GM12865 (cell line): ENCODE measurements at places on chromosomes 7 and 10.

DNA sequence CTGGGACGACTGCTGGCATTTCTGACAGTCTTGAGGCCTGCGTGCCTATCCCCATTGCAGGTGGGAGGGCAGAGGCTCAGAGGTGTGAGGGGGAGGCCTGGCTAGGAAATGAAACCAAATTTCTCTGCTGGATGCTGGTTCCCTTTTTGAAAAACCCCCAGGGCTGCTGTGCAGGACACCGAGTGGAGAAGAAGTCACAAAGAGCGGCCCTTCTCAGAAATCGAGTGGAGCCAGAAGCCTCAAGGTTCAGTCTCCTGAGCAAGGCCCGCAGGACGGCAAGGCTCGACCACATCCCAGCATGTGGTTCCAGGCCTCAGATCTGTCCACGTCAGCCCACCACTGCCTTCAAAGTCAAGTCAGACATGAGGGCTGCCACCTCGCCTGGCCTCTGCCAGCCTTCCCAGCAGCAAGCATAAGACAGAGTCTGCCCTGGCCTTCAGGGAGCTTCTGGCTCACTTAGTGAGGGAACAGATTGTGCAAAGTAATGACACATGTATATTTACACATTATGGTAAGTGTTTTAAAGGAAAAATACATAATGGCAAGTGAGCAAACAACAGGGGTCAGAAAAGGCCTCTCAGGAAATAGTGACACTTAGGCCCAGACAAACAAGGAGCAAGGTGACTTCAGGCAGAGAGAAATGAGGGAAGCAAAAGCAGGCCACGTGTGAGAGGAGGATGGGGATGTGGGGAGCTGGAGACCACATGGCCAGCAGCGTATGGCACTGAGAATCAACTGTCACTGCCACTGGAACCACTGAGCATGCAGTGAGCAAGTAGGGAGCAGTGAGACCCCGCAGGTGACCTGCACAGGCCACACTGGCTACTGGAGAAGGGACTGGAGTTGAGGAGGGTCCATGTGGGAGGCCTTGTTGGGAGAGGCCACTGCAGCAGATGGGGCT is 86.7 kb downstream of the ARHGAP22 start:
- no peak for DNase-seq

GRCh38 chr10:65566906-65567305 is 1358.9 kb upstream of the LRRTM3 start:
- DNase-seq = no peak

DNA sequence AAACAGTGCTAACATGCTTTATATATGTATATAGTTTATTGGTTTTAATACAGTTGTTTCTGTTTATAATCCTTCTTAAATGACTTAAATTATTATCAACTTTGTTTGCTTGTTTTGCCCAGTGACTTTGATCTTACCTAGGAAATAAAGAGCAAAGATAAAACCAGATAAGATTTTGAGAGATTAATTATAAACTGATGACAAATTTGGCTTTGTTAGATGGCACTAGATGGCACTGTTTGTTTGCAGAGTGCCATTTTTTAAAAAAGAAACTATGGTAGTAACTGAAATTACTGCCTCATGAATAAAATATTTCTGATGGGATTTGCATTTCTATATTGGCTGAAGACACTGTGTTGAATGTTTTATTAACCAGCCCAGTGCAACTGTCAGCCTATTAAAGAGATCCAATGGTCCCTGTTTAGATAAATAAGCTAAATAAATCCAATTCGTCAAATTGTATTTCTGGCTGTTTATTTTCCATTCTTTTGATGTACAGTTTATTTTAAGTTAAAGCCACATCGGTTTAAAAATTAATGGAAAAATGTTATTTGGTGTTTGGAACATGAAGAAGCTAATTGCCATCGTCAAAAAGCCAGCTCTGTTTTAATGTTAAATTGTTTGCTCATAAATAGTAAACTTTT is 28.7 kb downstream of the VTI1A start:
- no peak for DNase-seq

- no peak for DNase-seq
These were observed 102.6 kb upstream of the CTBP2 start for GRCh38 chr10:125262920-125263319.
